ENCODE measurements at places on chromosomes 6 and 20.
A peak's percentile ranks its signal among the peaks of the same experiment; 100 is the strongest.

DNA sequence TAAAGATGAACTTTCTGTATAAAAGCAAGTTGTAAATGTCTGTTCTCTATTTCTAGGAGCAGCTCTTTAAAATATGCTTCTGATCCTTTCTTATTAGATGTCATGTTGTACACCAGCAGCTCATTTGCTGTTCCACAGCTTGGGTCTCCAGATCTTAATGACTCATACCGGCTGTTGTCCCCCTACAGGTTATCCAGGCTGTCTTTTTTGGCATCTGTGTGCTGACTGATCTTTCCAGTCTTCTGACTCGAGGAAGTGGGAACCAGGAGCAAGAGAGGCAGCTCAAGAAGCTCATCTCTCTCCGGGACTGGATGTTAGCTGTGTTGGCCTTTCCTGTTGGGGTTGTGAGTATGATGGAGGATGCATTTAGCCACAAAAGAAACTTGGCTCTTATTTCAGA is 76.0 kb downstream of the AIG1 start:
- H3K4me3 ChIP-seq = no peak overlapping the region
- H3K27ac ChIP-seq = no peak overlapping the region
- DNase-seq = no peak
- no peaks in the 10 kb centered on the region for H3K36me3 ChIP-seq
- H3K4me1 ChIP-seq = no peaks in the 10 kb centered on the region

GRCh38 chr6:143746202-143747119 is 68.7 kb downstream of the PHACTR2 start:
- no peaks in the 10 kb centered on the region for H3K27me3 ChIP-seq
- no peak for DNase-seq
- H3K36me3 ChIP-seq = no peaks in the 10 kb centered on the region

DNA sequence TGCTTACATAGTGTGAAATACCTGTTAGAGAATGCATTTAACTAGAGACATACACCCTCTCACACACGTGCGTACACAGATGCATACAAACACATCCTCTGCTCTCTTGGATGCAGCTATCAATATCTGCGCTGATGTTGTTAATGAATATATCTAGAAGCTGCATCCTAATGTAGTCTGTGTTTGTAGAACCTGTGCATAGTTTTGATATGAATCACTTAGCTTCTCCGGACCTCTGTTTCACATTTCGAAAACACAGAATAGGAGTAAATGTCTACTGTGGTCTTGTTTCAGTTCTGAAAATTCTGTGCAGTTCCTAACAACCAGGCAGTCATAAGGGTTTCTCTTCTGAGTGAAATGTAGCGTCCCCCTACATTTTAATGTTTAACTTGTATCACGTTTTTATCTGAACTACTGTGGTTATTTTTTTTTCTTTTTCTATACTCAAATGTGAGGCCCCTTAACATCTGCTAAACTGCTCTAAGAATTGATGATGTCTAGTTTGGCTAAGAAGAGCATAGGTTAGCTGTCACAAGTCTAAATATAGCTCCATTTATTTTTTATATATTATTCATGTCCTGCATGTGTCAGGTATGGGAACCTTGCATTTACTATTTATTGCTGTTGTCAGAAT is 254.5 kb downstream of the TMEM242 start:
- peaks cover 7% of the 10 kb centered on the region for H3K4me1 ChIP-seq
- DNase-seq = peak; percentile 48
- no peak overlapping the region for H3K4me3 ChIP-seq

DNA sequence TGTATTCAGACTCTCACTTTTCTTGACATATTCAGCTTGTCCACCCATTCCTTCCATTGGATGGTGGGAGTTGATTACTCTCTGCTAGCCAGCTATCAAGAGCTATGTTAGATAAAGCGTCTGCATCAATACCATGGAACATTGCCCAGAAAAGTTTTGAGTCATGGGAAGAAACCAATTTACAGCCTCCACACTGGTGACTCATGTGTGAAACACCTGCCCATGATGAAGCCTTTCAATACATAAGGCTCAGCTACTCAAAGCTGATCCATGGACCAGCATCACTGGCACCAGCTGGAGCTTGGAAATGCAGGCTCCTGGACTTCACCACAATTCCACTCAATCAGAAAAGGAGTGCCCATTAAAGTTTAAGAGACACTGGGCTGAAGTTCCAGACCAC is 16.1 kb downstream of the PLA2G7 start:
- H3K4me3 ChIP-seq = no peak overlapping the region
- no peak overlapping the region for H3K27ac ChIP-seq
- no peaks in the 10 kb centered on the region for H3K27me3 ChIP-seq
- H3K4me1 ChIP-seq = no peaks in the 10 kb centered on the region

GRCh38 chr6:167306401-167306998 is 15.4 kb downstream of the UNC93A start:
- H3K36me3 ChIP-seq = no peaks in the 10 kb centered on the region
- no peak overlapping the region for H3K27ac ChIP-seq
- no peak overlapping the region for H3K4me3 ChIP-seq
- DNase-seq = no peak
- H3K4me1 ChIP-seq = no peaks in the 10 kb centered on the region

- H3K36me3 ChIP-seq = no peaks in the 10 kb centered on the region
- no peak for DNase-seq
- H3K4me1 ChIP-seq = no peaks in the 10 kb centered on the region
- H3K27ac ChIP-seq = no peak overlapping the region
Measured at GRCh38 chr20:24389686-24390085, 79.7 kb upstream of the SYNDIG1 start.

DNA sequence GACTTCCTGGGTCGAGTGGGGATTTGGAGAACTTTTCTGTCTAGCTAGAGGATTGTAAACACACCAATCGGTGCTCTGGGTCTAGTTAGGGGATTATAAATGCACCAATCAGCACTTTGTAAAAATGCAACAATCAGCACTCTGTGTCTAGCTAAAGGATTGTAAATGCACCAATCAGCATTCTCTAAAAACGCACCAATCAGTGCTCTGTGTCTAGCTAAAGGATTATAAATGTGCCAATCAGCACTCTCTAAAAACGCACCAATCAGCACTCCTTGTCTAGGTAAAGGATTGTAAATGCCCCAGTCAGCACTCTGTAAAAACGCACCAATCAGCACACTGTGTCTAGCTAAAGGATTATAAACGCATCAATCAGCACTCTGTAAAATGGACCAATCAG is 209.0 kb upstream of the SLC35B3 start:
- DNase-seq = no peak
- H3K4me1 ChIP-seq = no peaks in the 10 kb centered on the region
- no peak overlapping the region for H3K27ac ChIP-seq
- no peaks in the 10 kb centered on the region for H3K27me3 ChIP-seq
- no peak overlapping the region for H3K4me3 ChIP-seq
- H3K36me3 ChIP-seq = no peaks in the 10 kb centered on the region

DNA sequence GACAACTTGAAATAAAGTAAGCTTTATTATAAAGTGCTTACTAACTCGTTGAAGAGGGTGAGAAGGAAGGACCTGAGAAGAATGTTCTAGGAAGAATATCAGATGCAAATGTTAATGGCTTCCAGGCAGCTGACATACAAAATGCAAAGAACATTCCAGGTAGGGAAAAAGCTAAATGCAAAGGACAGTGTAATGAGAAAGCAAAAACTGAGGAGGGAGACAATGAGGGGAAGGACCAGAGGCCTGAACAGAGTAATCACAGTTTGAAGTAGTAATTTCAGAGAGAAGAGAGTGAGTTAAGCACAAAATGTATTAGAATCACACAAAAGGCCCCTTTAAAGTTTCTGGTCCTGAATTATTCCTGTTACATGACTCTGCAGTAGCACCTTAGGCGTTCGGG is 81.3 kb downstream of the HMGCLL1 start:
- H3K27me3 ChIP-seq = no peaks in the 10 kb centered on the region
- H3K36me3 ChIP-seq = no peaks in the 10 kb centered on the region
- no peak overlapping the region for H3K4me3 ChIP-seq
- H3K4me1 ChIP-seq = no peaks in the 10 kb centered on the region
- H3K27ac ChIP-seq = no peak overlapping the region

DNA sequence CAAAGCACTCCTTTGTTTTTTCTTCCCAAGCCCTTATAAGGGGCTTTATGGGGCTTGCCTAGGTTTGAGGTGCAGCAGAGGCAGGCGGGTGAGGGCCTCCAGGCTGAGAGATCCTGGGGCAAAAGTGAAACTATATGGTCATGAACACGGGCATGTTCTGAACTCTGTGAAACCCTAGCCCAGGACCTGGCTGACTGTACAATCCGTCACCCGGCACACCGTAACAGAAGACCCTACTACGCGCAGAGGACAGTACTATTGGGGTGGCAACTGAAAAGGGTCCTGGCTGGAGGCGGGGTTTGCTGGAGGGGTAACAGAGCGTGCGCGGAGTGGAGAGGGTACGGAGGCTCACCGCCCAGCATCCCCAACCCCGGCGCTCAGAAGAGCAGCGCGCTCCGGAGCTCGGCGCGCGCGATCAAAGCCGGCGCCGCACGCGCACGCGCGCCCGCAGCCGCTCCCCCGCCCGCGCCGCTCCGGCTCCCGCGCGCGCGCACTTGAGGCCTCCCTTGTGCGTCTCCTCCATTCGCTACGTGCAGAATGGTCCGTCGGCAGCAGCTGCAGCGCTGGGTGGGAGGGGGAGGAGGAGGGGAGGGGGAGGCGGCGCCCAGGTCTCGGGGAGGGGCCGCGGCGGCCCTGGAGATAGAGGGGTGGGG is 54.2 kb downstream of the MRPL14 start:
- H3K4me1 ChIP-seq = peaks cover 24% of the 10 kb centered on the region
- H3K4me3 ChIP-seq = peak overlapping the region; percentile 69
- no peaks in the 10 kb centered on the region for H3K27me3 ChIP-seq
- peak; percentile 84 for DNase-seq

GRCh38 chr6:128413291-128413690 is 107.1 kb downstream of the PTPRK start:
- H3K27ac ChIP-seq = no peak overlapping the region
- no peak for DNase-seq
- H3K36me3 ChIP-seq = no peaks in the 10 kb centered on the region
- no peaks in the 10 kb centered on the region for H3K4me1 ChIP-seq
- H3K4me3 ChIP-seq = no peak overlapping the region

DNA sequence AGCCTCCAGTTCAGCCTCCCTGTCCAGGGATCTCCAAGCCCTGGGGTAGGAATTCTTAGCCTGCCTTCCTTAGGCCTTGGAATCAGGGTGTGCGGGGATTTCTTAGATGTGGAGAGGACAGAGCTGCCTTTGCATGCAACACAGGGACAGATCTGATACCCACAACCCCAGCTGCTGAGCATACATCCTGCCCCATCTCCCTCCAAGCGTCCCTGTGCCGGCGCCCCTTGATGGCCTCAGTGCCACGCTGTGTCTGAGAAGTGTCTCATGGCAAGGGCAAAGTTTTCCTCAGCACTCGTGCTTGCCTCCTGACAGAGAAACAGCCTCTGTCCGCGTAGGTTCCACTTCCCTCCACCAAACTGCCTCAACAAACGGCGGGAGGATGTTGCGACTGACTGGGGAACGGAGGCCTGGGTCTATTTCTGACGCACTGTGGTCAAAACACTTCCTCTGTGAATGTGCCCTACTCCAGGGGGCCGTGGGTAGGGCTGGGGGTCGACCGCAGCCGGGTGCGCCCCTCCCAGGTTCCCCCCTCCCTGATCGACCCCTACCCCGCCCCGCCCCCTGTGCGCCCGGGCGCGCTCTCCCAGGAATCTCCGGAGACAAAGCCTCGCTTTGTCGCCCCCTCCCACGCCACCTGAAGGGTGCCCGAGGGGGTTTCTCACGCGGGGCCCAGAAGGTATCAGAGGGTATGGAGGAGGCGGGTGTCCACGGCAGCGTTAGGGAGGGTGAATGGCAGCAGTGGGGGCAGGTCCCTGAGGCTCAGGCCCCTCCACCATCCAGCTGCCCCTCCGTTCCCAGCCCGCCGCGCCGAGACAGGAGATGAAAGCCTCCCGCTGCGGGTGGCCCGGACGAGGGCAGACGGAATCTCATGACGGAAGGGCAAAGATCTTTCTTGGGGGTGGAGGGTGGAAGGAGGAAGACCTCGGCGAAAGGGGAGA is 806 bp downstream of the MICAL1 start:
- H3K36me3 ChIP-seq = no peaks in the 10 kb centered on the region
- peaks cover 47% of the 10 kb centered on the region for H3K4me1 ChIP-seq
- peak overlapping the region; percentile 94 for H3K4me3 ChIP-seq
- DNase-seq = peak; percentile 61

DNA sequence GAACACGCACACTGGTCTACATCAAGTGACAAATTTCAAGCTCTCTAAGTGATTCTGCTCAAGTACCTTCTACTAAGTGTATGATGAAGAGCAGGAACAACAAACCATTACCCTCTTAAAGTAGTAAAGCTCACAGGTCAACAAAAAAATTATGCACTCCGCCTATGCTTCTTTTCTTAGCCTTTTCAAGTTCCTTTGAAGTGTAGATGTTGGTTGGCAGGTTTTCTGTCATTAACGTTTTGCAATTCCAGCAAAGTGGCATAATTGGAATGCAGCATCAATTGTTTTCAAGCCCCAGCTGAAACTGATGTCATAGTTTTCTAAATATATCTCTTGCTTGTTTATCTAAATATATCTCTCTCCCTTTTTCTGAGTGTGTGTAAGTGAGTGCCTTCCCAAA is 396.9 kb upstream of the EYS start:
- H3K4me3 ChIP-seq = no peak overlapping the region
- H3K4me1 ChIP-seq = no peaks in the 10 kb centered on the region
- H3K36me3 ChIP-seq = no peaks in the 10 kb centered on the region
- no peak for DNase-seq
- H3K27ac ChIP-seq = no peak overlapping the region
- H3K27me3 ChIP-seq = no peaks in the 10 kb centered on the region

DNA sequence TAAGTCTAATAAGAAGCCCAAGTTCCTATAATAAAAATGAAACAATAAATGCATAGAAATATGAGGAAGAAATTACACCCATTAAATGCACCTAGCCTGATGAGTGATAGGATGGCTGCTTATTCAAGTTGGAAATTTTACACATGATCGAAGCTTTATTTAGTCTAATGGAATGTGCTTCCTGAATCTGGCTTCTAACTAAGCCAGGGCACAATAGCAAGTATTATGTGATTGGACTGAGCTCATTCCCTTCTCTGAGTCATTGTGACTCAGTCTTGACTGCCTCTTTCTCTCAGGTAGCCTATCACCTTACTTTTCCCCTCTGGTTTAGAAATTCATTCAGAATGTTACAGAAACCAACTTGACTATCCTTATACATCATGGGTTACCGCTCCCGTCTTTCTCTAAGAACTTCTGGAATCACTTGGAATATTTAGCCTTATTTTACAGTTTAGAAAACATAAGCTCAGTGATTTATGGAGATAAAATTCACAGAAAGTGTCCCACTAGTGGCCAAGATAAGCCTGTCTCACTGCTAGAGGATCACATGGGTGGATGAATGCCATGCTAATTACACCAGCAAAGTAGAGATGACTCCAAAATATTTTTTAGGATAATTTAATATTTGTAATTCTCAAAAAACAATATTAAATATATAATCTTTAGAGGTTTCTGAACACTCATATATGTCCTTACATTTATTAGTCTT is 505.3 kb upstream of the JAG1 start:
- H3K4me3 ChIP-seq = no peak overlapping the region
- no peaks in the 10 kb centered on the region for H3K27me3 ChIP-seq
- H3K27ac ChIP-seq = no peak overlapping the region
- H3K4me1 ChIP-seq = no peaks in the 10 kb centered on the region
- H3K36me3 ChIP-seq = no peaks in the 10 kb centered on the region

All from MM.1S (cell line).